ENCODE measurements at places on chromosomes 11 and 22.

DNA sequence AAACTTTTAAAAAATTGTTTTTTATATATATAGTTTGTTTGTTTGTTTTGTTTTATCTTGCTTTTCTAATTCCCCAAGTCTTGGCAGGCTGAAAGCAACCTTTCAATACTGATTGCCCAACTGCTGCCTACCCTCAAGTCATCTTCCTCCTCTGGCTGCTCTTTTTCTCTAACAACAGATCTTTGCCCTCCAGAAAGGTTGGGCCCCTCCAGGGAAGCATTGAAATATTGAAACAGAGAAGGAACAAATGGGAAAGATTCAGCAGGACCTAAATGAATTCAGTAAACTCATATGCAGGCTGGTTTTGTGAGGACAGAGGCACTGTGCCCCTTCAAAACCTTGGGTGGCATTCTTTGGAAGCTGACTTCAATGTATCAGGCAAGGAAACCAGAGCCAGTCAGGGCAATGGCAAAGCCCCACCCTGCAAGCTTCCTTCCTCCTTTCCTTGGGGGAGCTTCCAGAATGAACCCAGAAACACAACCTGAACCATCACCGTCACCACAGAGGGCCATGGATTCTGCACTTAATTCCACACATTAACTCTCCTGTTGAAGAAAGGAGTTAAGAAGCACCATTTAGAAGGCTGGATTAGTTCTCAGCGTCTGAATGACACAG is 815 bp upstream of the MS4A6A start:
- DNase-seq, result no peak

DNA sequence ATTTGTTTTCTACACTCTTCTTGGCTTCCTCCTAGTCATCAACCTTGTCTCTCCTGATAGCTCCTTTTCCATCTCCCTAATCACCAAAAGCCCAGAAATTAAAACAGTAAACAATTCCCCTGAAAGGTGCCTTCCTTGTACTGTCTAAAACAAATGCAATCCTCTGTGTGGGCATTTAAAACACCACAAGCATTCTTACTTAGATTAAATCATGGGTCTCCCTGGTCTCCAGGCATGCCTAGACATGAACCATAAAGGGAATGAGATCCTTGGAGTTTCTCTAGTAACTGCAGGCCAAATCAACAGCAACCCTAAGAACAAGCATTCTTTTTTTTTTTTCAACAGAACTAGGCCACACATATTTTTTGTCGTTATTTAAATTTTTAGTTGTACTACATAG is 1.9 kb downstream of the BTG4 start:
- no peak for DNase-seq

- no peak for DNase-seq
Observed at GRCh38 chr22:42357634-42358296, 74.4 kb downstream of the NFAM1 start.

DNA sequence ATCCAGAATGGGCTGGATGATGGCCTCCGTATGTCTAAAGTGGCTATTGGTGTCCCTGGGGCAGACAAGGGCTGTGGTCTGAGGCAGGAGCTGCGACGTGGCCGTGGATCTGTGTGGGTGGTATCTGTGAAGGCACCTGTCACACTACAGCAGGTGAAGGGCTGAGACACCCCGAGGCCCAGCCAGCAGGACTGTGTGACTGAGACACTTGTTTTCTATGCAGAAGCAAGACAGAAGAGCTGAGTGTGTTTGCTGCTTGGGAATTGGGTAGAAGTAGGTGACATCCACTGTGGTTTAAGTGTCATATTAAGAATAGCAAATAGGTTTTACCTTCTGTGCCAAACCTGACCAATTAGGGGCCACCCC is 35.0 kb downstream of the AMPD3 start:
- no peak for DNase-seq

DNA sequence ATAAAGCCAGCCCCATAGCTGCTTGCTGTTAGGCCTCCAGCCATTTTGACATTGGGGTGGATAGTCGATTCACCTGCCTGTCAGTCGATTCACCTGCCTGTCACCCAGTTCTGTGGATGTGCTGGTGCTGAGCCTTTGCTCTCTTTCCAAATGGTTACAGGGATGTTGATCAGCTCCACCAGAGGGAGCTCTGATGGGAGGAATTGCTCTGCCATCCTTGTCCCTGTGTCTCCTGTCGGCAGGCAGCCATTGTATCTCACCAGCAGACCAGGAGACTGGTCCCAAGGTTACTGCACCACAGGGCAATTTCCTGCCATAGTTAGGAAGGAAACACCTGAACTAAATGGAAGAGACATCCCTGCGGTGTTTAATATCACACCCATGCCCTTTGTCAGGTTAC is 6.1 kb downstream of the MPEG1 start:
- DNase-seq, result peak; percentile 58

GRCh38 chr22:37282385-37282677 is at the start of gene CYTH4:
Gene CYTH4 (plus strand): TSS chr22:37282508. CDS start chr22:37282570, 62 bp downstream.
- DNase-seq, result no peak

DNA sequence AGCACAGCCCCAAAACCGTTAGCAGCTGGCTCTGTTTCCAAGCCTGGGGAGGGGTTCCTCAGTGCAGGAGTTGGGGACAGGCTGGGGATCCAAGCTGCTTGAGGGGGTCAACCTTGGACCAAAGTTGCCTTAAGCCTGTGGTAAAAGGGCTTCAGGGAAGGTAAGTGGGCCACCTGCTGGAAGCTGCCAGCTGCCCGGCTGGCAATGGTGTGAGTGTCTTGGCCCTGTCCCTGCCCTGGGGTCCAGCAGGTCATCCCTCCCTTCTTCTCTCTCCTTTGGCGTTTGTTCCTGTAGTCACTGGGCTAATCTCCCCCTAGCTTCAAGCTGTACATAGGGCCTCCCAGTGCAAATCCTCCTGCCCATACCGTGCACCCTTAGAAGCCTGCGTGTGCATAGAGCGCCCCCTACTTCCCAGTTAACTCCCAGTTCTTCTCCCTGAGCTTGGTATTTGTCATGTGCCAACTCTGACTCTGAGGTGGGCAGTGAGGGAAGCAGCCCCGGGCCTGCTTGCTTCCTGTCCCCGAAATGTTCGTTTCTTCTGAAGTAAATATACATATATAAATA is 4.4 kb downstream of the TMEM258 start:
- peak; percentile 66 for DNase-seq

GRCh38 chr11:19642185-19643158 is 70.2 kb upstream of the NAV2 start:
- no peak for DNase-seq

GRCh38 chr11:75233754-75234172 is 6.8 kb upstream of the TPBGL start:
- DNase-seq, result peak; percentile 71

- DNase-seq, result no peak
Observed at GRCh38 chr22:42035256-42035655, 35.4 kb downstream of the NAGA start.

DNA sequence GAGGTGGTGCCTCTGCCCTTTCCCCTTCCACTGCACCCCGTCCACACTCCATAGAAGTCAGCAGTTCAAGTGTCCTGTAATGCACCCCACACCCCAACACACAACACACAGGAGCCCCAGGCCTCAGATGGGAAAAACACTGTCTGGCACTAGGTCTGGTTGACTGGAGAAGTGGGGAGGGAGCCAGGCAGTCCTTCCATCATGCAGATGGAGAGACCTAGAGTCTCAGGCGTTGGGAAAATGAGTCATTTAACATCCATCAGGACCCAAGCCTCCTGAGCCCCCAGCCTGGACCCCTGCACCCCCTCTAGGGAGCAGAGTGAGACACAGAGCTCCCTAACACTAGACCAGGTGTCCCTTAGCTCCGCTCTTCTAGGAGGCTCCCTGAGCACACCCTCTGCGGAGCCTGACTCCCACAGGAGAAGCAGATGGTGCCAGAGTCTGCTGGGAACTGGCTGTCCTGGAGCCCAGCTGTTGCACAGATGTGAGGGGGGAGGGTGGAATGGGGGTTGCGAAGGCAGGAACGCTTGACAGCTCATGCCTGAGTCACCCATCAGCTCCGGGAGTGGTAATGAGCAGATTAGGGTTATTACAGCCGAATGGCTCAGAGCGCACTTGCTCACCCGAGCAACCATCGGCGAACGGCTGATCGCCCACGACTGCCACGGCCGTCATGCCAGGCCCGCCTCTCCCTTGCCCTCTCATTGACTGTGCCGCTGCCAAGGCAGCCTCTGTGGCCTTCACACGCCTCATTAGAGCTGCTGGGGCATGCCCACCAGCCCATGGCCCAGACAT is 22.1 kb upstream of the SYT7 start:
- no peak for DNase-seq

Measured in WTC11 (cell line).